Activated CD8-positive, alpha-beta memory T cell treated with anti-CD3 and anti-CD28 coated beads, Interleukin-2, amount 50 U/mL, for 4 hours (primary cell): ENCODE measurements at places on chromosomes 4 and X.
A peak's percentile ranks its signal among the peaks of the same experiment; 100 is the strongest.

DNA sequence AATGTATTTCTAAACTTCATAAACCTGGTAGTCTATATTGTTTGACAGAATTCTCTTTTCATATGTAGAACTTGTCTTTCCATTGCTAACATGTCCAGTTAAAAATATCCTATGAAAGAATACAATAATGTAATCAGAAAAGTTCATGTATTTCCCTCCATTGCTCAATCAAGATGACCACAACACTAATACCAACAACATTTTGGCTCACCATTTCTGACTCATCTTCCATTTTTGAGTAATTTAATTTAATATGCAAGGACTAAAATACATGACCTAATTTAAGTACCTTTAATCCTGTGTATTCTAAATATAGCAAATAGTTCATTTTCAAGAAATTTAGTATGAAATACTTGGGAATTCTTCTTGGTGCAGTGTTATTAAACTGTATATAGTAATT lies 239.5 kb upstream of the GPC4 start:
- DNase-seq, result no peak

GRCh38 chr4:48653217-48654014 lies 126.7 kb downstream of the FRYL start:
- peak; percentile 40 for DNase-seq

- DNase-seq, result peak; percentile 77
Observed at GRCh38 chr4:3480528-3481112, 17.5 kb downstream of the DOK7 start.

- no peak for DNase-seq
Observed at GRCh38 chrX:79138658-79139241, 5.7 kb upstream of the GPR174 start.

DNA sequence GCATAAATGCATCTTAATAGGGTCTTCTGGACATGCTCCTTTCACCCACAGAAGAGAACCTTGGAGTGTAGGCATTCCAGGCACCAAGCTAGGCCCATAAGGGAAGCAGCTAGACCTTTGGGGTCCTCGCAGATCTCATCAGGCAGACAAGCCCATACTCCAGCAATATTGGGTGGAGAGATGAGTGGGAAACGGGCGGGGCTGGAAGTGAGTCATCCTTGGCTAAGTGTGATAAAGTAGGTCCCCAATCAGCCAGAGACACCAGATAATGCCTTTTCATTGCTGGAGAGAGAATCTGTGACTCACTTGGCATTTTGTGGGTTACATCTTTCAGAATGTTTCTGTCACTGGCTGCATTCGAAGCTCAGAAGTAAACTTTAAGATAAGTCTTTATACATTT lies 133.3 kb upstream of the MBNL3 start:
- peak; percentile 36 for DNase-seq

DNA sequence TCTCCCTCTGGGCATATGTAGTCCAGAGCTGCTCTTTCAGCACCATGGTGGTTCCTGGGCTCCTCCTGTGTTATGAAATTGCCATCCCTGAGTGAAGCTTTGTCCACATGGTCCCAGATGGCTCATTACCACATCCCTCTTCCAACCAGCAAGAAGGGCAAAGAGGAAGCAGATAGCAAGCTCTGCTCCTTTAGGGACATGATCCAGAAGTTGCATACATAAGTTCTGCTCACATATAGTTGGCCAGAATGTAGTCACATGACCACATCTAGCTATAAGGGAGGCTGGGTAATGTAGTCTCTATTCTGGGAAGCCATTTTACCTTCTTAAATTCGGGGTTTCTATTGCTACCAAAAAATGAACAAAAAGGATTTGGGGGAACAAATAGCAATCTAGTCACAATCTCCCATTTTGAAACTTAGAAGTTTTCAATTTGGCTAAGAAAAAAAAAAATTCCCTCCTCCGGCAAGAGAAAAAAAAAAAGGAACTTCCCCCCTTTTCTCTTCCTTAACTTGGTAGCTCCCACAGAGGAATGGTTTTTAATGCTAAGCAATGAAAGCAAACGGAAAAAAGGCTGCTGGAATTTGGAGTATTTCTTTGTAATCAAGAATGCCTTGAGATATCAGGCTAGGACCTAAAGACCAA lies 88.2 kb upstream of the USP9X start:
- DNase-seq, result no peak

DNA sequence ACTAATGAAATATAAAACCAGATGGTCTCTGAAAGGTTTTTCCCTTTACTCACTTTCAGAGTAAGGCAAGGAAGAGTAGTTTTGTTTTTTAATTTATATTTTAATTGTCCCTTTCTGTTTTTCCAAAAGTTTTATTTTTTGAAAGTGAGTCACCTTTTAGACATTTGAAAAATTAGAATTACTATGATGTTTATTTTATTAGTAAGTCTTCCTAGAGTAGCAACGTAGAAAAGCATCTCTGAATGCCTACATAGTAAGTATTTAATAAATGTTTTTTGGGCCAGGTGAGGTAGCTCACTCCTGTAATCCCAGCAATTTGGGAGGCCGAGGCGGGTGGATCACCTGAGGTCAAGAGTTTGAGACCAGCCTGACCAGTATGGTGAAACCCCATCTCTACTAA lies 51.1 kb downstream of the TET2 start:
- no peak for DNase-seq
